ENCODE measurements at places on chromosomes 5 and 9.

- DNase-seq = no peak
Measured at GRCh38 chr5:74643111-74643562, 2.6 kb upstream of the ENC1 start.

DNA sequence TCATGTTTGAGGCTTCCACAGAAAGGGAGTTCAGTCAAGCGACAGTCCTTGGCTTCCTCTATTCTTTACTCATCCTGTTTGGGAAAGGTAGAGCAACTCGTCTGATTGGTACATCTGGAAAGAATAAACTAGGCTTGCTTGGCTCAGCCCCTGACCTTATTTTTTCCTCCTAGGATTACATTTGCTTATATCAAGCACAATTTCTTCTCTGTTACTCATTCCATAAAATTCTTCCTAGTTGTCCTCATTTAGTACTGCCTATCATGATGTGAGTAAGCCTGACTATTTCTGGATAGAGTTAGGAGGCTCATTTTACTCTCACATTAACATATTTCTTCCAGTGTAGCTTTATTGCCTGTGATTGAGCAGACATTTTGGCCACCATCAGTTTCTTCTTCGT is 10.9 kb upstream of the CARNMT1 start:
- DNase-seq = no peak

DNA sequence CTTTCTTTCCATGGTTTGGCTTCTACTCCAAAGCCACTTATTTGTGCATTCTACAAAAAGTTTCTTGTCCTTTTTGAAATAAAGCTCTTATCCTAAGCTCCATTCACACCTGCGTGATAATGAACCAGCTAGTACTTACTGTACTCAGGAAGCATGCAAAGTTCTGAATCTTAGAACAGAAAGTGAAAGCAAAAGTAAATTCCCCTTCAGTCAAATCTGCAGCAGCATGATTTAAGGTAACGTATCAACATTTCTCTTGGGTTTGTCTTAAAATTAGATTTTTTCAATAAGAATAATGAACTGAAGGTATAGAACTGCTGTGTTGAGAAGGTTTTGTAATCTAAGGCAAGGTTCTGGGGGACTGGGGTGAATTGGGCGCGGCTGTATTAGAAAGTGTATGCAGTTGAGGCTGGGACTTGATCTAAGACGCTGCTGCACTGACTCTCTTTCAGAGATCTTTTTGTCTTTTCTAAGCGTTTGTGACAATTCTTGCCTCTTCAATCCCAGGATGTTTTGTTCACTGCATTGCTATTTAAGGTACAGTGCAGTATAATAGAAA is at the start of gene ERAP2:
Gene ERAP2, plus strand, starts transcription at position 209 of the 559 bp plus-strand sequence. CDS start 3,186 bp downstream, outside the sequence.
- DNase-seq = no peak

- DNase-seq = no peak
Measured at GRCh38 chr5:96726802-96727201, 64.6 kb downstream of the CAST start.

GRCh38 chr5:96048763-96049162 is 87.1 kb upstream of the ELL2 start:
- DNase-seq = no peak

GRCh38 chr5:100469767-100470166 is 65.4 kb upstream of the FAM174A start:
- no peak for DNase-seq

Data from stimulated activated naive CD4-positive, alpha-beta T cell (primary cell).